Vagina (tissue), 2 donors: ENCODE measurements at places on chromosomes 7 and 10. TPM values are rescaled to one million over a fixed set of nuclear protein-coding genes. Genes with fewer than 3 reads are reported as not detected.

DNA sequence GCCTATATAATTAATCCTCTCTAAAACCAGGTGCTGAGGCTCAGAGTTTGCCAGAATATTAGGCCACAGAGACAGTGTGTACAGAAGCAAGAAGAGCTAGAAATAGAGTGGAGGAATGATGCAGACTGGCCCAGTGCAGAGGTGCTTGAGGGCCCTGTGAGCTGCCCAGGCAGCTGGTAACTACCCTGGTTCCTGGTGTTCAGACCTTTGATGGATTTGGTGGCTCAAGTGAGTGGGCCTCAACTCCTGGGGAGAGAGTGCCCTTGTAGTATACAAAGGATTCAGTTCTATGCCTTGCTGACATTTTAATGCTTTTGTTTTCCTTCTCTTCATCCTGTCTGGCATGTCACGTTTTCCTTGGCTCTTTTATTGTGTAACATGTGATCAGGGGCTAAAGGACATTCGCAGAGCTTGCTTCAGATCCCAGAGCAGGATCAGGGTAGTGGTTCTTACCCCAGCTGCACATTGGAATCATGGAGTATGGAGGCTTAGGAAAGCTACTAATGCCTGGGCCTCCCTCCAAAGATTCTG is 20.0 kb downstream of the LRRC4 start:
- DNase-seq: no peak

- DNase-seq: no peak
Measured at GRCh38 chr10:11822809-11823121, 391 bp upstream of the PROSER2 start.

The SLC35G1 gene
- total RNA-seq: 3.4 TPM

- DNase-seq: no peak
Measured at GRCh38 chr10:132804785-132805426, 19.0 kb upstream of the NKX6-2 start.

- DNase-seq: no peak
Measured at GRCh38 chr7:4247106-4247876, 434.8 kb upstream of the FOXK1 start.

DNA sequence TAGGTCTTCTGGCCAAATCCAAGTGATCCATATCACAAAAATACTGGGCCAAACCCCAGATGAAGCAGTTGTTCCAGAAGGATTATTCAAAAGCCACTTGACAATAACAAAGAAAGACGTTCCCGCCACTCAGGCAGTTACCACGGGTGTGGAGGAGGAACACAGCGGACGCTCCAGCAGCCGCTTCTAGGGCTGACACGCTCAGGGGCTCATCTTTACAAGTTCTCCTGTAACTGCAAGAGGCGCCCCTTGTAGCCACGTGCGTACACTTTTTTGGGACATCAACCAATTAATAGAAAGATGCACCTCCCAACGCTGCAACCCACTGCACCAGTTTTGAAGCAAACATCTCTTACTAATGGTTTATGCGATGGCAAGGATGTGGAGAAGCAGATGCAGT is 159.4 kb downstream of the GRID1 start:
- DNase-seq: no peak

- no peak for DNase-seq
Measured at GRCh38 chr7:1555813-1556543, at the start of gene TMEM184A. TMEM184A (minus strand) TSS chr7:1556205; CDS start chr7:1555484, 721 bp downstream.

The BTBD16 gene
- total RNA-seq: not detected

GRCh38 chr10:21261842-21262294 is 263.6 kb downstream of the SKIDA1 start:
- DNase-seq: no peak

DNA sequence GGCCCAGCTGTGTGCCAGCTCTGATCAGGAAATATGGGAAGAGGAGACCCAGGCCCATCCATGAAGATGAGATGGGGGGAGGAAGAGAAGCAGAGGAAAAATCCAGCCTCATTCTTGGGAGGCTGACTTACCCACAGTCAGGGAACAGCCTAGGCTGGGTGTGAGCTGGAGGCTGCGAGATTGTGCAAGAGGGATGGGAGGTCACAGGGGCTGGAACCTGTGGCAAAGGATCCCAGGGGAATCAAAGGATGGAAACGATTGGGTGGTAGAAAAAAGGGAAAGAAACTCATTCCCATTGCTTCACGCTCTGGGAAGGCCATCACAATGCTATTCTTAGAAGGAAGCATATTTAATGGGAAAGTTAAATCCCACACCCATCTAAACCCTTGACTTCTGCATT is 26.7 kb upstream of the CRHR2 start:
- DNase-seq: no peak

The TRPV6 gene
- total RNA-seq: 7.9 TPM

- no peak for DNase-seq
Measured at GRCh38 chr10:125991392-125991791, 95.0 kb downstream of the FANK1 start.

GRCh38 chr10:61318429-61318828 is 134.8 kb downstream of the TMEM26 start:
- DNase-seq: no peak

The GCK gene
- 1.7 TPM for total RNA-seq

DNA sequence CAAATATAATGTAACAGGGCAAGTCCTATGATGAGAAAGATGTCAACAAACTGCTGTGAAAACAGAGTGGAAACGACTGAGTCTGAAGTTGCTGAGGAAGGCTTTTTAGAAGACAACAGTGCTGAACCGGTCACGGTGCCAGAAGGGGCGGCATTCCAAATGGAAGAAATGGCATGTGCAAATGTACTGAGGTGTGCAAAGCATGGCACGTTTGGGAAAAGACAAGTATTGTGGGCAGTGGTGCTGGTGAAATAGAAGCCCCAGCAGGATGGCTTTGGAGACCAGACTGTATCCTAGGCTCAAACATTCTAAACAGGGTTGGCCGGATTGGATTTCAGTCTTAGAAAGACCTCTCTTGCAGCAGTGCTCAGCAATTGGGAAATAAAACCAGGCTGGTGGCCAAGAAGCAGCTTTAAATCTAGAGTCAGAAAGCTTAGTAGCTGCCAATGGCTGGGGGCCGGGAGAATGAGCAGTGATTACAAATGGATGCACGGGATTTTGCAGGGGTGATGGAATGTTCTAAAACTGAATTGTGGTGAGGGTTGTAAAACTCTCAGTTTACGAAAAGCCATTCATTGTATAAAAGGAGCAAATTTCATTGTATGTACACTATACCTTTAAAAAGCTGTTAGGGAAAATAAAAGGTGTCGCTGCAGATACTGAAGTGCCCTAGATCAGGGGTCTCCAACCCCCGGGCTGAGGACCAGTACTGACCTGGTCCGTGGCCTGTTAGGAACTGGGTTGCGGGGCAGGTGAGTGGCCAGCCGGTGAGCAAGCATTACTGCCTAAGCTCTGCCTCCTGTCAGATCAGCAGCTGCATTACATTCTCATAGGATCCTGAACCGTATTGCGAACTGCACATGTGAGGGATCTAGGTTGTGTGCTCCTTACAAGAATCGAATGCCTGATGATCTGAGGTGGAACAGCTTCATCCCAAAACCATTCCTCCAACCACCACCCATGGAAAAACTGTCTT is 141.6 kb downstream of the HIBADH start:
- DNase-seq: no peak

DNA sequence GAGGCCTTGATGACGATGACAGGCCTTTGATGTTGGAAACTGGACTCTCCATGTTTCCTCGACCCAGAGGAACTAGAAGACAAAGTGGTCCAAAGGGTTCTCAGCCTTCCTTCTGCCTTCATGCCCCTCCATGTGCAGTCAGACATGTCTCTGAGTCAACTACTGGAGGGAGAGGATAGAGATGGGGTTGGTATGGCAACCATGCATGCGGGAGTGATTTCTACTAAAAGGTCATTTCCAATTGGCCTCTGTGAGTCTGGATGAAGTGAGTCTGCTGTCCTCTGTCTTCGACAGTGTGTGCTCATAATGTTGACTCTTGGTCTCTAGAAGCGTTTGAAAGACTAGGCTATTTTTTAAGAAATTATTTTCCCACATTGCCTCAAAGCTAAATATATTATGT is 29.2 kb downstream of the STK17A start:
- no peak for DNase-seq

The CPA4 gene
- 8.8 TPM for total RNA-seq

DNA sequence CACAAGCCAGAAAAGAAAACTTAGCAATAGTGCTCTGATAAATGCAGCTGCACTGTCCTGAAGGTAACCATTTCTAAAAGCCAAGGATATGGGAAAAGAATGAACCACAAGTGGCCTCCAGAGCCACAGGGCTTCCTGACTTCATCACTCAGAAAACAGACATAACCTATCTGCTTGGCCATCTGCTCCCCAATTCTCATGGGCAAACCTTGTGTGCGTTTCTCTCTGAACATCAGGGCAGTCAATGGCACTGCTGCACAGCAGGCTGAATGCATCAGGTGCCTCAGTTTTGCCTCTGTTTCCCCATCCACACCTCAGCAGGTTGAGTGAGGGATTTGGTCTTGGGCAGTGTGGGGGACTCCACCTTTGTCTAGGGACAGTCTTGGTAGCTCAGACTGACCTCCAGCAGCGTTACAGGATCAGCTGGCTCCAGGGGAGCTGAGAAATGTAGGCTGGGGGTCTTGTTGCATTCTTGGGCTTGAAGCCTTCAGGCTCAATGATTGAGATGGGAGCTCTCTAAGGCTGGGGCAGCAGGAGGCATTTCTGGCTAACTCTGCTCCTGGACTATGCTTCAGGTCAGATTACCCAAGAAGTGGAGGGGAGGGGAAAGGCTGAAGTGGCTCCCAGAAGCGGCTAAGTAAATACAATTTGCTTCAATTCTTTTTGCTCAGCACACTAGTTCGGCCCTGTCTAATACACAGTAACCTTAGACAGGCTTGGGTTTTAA is 23.6 kb upstream of the PDLIM1 start:
- no peak for DNase-seq

DNA sequence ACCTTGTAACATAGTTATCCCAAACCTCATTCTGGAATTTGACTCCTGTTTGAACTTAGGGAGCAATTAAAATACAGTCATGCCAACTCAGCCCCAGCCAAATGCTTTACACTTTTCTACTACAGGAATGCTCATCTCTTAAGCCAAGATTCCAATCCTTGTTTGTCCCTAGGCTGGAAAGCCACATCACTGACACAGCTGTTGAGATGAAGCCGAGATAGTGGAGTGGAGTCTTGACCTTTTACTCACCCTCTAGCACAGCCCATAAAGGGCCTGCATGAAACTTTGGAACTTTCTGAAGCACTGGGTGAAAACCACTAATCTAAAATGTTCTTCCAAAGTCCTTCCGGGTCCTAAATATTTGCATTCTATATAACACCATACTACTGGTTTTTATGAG is 247.3 kb downstream of the ETV1 start:
- no peak for DNase-seq

DNA sequence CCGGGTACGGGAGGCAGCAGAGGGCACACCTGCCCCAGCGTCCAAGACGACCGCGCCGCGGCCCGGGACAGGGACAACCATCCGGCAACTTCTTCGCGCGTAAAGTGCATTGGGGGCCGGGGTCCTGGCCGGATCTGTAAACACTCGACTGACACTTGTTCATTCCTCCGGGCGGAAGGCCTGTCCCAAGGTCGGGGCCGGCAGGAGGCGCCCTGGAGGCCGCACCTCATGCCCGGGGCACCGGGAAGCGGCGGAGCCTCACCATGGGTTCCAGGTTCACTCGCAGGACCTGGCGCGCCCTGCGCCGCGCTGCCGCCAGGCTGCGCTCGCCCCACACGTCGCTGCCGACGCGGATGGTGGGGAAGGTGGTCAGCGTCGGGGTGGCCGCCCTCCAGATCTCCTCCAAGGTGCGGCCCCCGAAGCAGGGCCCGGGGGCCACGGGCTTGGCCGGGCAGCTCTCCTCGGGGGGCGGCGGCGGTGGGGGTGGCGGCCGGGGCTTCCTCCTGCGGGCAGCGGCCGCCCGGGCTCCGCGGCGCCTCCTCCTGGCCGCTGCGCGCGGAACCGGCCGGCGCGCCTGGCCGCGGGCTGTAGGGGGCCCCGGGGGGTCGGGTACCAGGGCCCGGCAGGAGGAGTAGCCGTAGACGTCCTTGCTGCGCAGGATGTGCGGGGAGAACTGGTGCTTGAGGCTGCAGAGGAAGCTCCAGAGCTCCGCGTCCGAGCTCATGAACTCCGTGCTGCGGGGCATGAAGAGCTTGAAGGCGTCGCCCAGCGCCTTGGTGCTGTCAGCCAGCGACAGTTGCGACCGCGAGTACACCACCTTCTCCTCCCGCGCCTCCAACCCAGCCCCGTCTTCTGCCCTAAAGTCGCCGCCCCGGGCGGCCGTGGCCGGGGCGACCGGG is 746 bp downstream of the CCDC71L start:
- DNase-seq: no peak
